OCI-LY7 (cell line): ENCODE measurements at places on chromosomes 12 and 14. TPM values are rescaled to one million over a fixed set of nuclear protein-coding genes. Genes with fewer than 3 reads are reported as not detected.

DNA sequence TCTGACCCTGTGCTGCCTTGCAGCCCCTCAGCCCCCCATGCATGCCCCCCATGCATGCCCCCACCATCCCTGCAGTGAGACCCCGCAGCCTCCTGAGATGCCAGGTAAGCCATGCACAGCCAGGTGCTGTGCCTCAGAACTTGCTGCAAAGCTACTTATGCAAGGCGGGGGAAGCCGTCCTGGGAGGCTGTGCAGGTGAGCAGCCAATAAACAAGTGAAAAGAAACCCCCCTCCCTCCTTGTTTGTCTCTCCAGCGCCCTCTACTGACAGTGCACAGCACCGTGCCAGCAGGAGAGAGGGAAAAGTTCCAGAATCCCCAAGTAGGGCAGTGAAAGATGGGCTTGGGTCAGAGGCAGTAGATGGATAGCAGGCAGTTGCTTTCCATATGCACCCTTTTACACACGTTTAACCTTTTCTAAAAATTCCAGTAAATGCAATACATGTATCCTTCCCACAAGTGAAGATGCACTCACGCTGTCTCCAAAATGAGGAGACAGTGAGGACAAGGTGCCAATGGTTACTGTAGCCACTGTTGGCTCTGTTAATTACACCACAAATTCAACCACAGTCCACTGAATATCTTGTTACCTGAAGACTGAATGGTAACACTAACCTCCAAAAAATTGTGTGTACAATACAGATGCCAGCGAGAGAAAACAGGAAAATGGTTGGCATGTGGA lies 18.0 kb downstream of the TNFAIP2 start:
- peak; percentile 91 for DNase-seq

DNA sequence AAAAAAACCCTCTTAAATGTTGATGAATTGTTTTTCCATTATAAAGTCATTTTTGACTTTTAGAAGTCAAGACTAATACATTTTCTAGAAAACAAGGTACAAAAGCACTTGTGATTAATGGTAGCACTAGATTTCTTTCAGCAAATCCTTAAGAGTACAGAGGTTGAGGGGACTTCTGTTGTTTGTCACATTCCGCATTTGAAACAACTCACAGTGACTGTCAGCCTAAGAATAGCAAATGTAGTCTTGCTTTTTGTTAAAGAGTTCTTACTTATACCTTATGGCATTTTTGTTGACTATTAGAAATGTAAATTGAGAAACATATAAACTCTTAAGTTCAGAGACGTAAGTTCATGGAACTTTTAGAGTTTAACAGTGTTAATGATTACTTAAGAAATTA lies 16.4 kb downstream of the YARS2 start:
- DNase-seq: no peak

GRCh38 chr12:125533434-125534029 lies 468.3 kb downstream of the AACS start:
- peak; percentile 56 for DNase-seq

GRCh38 chr14:95486875-95487668 lies 29.4 kb downstream of the SYNE3 start:
- DNase-seq: peak; percentile 91

DNA sequence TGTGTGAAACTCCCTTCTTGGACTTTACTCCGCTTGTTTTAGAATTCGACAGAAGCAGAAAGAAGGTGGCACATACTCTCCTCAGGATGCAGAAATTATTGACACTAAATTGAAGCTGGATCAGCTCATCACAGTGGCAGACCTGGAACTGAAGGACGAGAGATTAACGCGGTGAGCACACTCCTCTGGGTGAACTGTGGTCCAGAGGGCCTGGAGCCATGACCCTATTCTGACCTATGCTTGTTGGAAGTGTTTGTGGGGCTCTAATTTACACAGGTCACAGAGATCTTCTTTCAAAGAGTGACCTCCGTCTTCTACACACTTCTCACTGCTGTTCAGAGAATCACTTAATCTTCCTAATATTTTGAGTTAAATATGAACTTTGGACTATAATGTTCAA lies 72.5 kb upstream of the MYF6 start:
- DNase-seq: no peak

DNA sequence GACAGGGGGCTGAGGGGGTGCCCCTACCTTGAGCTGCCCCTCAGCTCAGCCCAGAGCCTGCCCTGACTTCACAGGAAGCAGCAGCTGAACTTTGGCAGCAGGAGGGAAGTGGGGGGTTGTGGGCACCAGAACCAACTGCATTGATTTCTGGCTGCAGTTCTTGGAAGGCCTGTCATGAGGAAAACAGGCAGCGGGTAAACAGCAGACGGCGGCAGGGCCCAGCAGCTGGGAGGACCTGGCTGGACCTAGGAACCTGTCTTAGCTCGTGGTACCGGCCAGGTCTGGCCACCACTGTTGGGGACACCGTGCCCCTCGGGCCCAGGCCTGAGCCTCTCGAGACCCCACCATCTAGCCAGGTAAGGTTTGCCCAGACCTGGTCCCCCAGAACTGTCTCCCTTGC lies 154.2 kb upstream of the MYL2 start:
- DNase-seq: no peak

The ASCL4 gene
- not detected in 2 replicates for total RNA-seq
